AG08396 (cell line): ENCODE measurements at places on chromosomes 4 and X.
A peak's percentile ranks its signal among the peaks of the same experiment; 100 is the strongest.

DNA sequence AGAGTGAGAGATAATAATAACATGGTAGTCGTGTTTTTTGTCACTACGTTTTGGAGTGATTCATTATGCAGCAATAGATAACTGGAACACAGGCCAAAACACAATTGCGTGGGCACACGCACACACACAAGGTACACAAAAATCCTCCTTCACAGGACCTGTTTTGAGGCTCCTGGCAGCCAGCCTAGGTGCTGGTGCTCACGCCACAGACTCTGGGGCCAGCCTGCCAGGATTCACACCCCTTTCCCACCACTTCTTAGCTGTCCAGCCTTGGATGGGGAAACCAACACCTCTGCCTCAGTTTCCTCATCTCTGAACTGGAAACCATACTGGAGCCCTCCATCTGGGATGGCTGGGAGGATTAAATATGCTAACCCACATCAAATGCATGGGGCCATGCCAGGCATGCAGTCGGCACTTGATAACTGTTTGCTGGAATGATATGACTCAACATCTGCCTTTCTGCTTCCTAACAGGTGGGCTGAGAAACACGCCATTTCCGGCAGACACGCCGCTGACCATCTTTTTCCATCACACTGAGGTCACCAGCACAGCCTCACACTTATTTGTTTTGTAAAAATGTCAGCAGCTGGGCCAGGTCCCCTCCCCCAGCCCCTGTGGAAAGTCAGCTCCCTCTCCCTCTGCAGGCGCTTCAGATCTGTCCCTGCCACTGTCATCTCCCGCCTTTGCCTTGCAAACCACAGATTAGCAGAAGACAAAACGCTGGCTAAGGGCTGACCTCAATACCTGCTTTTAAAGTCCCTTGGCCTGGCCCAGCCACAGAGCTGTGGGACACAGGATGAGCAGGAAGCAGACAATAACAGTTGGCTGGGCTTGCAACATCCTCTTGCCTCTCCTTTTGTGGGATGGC, 237.5 kb downstream of the BCOR start:
- peak; percentile 48 for DNase-seq

- no peak for DNase-seq
Measured at GRCh38 chr4:182486881-182487280, 243.7 kb downstream of the TENM3 start.

GRCh38 chrX:150329282-150329681, 33.8 kb upstream of the MAMLD1 start:
- no peak for DNase-seq

GRCh38 chr4:70895405-70895804, 6.8 kb upstream of the MOB1B start:
- DNase-seq: peak; percentile 48

DNA sequence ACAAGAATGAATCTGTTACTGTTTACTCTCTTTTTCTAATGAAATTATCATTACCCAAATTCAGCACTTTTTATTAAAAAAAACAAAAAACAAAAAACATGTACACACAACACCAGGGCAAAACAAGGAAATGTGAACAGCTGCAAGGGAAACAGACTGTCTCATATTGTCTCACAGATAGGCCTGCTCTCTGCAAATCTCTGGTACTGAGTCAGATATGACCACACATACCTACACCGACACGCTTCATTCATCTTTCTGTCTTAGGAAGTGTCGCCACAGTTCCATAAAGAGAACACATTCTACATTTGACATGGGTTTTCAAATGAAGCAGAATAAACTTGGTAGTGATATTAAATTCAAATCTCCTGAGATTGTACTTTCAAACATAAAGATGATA, 92.2 kb upstream of the GPR34 start:
- no peak for DNase-seq

GRCh38 chr4:184122631-184123408, 94.9 kb downstream of the ENPP6 start:
- no peak for DNase-seq

DNA sequence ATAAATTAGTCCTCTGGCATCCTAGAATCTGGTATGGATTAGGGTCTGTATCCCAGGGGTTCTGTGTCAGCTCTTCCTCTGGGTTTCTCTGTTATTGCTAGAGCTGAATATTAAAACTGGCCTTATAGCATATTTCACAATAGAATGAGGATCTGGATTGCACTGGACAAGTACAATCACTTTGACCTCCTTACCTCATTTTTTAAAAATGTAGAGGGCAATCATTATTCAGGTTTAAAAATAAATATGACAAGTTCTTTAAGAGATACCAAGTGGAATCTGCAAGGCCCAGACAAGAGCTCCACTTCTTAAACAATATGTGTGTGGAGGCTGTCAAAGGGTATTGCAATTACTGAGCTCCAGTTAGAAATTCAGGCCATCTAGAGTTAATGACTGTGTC, 1.4 kb downstream of the PALLD start:
- no peak for DNase-seq

- no peak for DNase-seq
Measured at GRCh38 chrX:99078301-99078700, 1331.8 kb downstream of the PCDH19 start.

DNA sequence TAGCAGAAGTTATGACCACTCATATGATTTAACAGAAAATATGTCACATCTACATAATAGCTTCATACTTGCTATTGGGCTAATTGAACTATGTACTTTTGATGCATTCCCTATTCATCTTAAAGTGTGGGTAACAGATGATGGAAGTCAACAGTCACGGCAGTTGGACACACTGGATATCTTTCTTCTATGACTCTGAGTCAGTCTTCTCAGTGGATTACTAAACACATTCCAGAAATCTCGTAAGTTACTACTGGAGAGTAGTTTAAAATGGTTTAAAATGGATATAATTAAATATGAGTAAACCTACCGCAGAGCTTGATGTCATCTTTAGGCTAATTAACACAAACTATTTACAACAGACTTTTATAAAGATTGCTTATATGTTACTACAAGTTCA, 30.1 kb upstream of the CFAP299 start:
- peak; percentile 78 for DNase-seq

DNA sequence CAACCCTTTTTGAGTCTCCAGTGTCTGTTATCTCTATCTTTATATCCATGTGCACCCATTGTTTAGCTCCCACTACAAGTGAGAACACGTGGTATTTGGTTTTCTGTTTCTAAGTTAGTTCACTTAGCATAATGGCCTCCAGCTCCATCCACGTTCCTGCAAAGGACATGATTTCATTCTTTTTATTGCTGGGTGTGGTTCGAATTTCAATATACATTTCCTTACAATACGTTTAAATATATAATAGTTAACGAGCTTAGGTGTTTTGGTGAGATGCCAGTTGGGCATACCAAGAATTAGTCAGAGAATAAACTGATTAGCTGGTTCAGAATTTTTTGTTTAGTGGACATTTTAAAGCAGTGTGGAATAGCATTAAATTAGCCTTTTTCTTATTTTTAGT, 196.7 kb downstream of the CFAP47 start:
- no peak for DNase-seq

DNA sequence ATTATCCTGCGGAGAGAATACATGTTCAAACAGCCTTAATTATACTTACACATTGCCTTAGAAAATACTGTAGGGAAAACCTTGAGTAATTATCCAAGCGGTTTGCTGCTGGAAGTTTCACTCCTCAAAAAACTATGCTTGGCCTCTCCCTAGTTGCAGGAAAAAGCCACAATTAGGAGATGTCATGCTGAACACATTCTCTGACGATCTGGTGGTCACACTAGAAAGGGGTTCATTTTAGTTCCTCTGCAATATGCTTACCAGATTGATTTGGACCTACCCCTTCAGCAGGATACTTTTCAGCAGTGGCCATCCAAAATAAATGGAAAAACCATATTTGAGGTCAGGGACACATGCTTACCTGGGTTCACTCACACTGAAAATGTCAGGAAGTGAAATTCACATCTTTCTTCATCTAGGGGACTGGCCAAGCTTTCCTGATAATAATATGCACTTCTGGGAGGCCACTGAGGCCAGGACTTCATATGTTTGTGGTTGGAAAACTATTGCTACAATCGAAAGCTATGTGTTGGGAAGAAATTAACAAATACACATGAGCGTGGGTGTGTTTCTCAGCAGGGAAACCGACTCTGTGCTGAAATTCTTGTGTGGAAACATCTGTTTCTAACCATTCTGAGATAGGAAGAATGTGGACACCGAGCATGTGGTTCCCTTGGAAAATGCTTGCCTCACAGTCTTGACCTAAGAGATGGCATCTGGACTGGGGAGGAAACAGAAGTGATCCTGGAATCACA, 68.8 kb downstream of the ATXN3L start:
- DNase-seq: peak; percentile 54

GRCh38 chr4:178339769-178340168, 897.5 kb upstream of the AGA start:
- no peak for DNase-seq

DNA sequence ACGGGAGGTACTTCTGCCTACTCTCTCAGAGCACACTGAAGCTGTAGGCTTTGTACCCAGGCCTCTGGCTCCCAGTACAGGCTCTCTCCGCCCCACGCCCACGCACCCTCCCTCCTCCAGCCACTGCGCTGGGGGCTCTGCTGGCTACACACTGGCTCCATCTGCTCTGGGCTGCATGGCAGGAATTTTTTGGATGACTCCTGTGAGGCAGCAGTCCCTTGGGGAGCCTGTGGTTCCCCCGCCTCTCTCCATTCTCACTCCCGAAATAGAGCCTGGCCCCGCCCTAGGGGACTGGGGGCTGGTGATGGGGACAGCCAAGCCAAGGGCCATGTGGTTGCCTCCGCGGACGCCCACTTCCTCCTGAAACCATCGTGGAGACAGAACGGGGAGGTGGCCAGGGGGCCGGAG, 58.1 kb upstream of the ADRA2C start:
- DNase-seq: no peak

- peak; percentile 18 for DNase-seq
Measured at GRCh38 chr4:163548481-163549243, 54.2 kb downstream of the TMA16 start.

- DNase-seq: no peak
Measured at GRCh38 chr4:183220236-183220635, 99.8 kb downstream of the CLDN22 start.

GRCh38 chrX:1807301-1807731, 192.5 kb downstream of the ASMT start:
- DNase-seq: peak; percentile 16

DNA sequence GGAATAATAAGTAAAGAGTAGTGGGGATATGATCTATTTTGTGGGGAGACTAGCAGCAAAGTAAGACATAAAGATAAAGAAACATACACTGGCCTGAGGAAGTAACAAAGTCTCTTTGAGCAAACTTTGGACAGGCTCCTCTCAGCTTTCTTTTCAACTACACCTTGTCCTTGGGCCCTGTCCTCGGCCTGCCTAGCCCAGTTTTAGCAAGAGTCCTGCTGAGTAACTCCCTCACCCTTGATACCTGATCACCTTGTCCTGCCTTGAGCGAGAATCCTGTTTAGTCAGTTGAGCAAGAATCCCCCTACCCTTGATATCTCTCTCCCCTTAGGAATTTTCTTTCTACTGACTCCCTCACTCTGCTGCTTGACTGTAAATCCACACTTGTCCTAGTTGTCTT, 11.5 kb downstream of the HNRNPH2 start:
- DNase-seq: no peak

DNA sequence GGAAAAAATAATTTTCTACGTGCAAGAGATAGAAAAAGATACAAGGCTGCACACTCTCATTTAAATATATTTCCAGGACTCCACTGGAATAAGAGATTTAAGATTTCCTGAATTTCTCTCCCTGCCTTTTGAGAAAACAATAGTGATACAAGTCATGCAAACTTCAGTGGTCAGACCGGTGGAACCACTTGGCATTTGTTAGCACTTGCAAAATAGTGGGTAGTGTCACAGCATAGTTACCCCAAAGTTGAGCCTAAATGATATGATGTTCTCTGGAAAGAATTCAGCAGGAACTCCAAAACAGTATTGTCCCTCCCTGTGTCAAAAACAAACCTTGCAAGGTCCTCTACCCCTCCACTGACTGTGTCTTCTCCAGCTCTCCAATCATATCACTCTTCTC, 102.3 kb downstream of the ANKRD50 start:
- no peak for DNase-seq

- no peak for DNase-seq
Measured at GRCh38 chr4:15414551-15415091, 13.2 kb upstream of the C1QTNF7 start.

DNA sequence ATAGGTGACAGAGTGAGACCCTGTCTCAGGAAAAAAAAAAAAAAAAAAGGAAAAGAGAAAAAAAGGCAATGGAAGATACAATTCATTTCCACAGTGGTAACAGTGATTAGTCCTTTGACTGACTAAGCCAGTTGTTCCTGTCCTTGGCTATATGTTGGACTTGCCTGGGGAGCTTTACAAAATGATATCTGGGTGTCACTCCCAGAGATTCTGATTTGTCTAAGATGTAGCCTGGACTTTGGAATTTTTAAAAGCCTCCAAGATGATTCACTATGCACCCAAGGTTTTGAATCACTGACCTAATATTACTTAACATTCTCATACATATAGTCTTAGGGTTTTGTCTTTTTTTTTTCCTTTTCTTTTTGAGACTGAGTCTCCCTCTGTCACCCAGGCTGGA, 16.9 kb downstream of the HELQ start:
- no peak for DNase-seq

DNA sequence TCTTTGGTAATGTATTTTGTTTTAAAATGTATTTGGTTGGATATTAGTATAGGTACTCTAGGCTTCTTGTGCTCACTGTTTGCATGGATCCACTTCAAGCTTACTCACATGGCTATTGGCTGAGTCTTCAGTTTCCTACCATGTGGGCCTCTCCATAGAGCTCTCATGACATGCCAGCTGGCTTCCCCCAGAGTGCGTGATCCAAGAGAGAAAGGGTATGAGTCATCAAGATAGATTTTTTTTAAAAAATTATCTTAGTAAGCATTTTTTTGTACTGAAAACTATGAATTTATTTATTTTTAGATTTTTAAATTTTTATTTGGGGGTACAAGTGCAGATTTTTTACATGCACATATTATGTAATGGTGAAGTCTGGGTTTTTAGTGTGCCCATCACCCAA, 219.1 kb upstream of the AMOT start:
- no peak for DNase-seq

DNA sequence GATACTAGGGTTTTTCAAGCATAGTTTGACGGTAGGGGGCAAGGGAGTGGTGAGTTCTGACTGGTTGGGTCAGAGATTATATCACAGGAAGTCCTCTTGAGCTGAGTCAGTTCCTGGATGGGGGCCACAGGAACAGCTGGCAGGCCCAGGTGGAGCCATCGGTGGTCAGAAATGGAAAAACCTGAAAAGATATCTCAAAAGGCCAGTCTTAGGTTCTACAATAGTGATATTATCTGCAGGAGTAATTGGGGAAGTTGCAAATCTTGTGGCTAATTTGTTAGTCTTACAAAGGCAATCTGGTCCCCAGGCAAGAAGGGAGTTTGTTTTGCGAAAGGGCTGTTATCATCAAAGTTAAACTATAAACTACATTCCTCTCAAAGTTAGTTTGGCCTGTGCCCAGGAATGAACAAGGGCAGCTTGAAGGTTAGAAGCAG, 159.3 kb downstream of the PTCHD1 start:
- DNase-seq: no peak

- no peak for DNase-seq
Measured at GRCh38 chr4:181121733-181122132, 1121.5 kb upstream of the TENM3 start.

GRCh38 chr4:57639561-57640382, 529.6 kb upstream of the IGFBP7 start:
- no peak for DNase-seq

GRCh38 chr4:94852616-94853015, 94.9 kb downstream of the BMPR1B start:
- DNase-seq: no peak
